ENCODE measurements at places on chromosomes 5 and 9.

GRCh38 chr5:176619203-176619568, 9.2 kb upstream of the GPRIN1 start:
- peak; percentile 70 for DNase-seq

DNA sequence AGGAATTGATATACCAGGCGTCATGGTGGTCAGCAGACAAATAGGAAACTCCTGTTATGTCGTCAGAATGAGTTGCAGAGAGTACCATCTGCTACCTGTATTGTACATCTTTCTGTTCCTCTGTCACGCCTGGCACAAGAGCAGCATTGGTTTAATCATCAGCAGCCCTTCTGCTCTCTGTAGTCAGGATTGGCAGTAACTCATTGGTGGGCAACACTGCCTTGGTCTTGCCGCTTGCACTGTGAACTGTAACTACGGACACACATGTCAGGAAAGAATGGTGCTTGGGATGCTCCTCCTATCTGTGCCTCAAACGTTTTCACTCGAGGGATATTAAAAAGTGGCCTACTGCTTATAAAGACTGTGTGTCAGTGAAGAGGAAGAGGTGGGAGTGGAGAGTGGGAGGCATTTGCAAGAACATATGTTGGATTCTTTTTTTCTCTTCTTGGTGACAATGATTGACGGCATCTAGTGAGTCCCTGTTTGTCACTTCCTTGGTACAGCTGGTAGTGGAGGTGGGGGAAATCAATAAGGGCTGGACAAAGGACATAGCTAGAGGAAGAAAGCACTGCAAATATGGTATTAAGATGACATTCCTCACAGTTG, 76.6 kb downstream of the F2RL2 start:
- DNase-seq: no peak

DNA sequence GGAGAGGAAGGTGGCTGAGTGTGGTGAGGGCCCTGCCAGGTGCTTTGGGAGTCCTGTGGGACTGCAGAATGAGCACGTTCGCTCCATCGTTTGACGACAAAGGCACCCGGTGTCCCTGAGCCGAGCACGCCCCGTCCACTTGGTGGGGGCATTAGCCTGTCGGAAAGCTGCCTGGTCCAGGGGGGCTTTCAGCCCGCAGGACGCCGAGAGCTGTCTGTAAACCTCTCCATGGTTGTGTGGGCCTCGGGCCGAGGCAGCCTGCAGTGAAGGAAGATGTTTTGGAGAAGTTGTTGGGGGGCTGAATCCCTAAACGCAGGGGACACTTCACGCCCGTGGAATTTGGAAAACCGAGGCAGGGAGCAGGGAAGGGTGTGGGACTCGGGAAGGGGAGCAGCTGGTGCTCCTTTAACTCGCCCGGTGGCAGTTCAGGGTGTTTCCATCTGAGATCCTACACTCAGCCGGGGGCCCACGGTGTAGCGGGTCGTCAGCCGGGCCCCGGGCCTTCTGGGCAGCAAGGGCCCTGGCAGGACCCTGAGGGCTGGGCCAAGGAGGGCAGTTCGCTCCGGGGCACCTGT, 53.8 kb downstream of the MRPL36 start:
- no peak for DNase-seq

GRCh38 chr9:122396614-122397148, 25.9 kb downstream of the PTGS1 start:
- DNase-seq: no peak

DNA sequence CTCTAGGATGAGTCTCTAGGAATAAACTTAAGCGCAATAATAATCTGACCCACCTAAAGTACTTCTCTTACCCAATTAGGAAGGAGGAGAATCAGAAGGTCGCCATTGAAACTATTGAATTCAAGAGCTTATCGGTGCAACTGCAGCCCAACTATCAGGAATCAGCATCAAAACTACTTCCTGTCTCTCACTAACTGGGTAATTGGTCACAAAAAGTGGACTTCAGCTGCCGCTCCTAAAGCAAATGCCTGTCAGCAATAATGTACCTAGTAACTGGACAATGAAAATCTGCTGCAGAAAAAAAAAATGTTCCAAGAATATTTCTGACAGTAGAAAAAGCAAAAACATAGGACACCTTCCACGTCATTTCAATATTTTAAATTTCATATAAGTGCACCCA, 3.3 kb downstream of the OR1L8 start:
- DNase-seq: no peak

DNA sequence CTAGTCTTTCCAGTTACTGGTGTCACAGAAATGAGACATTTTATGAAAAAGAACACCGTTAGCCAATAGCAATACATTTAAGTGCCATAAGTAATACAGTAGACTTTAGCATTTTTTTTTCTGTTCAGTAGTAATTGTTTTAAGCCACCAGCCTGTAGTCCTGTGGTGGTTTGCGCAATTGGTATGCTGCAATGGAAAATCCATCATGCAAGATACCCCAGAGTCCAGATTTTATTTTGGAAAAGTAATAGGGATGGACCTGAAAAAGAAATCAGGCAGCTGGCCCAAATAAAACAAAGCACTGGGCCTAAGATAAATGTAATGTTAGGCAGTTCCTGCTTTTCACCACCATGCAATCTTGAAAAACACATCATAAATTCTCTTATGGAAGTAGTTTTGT, 94.6 kb upstream of the RASGRF2 start:
- no peak for DNase-seq

- no peak for DNase-seq
Measured at GRCh38 chr9:20805766-20806165, 121.7 kb downstream of the FOCAD start.

DNA sequence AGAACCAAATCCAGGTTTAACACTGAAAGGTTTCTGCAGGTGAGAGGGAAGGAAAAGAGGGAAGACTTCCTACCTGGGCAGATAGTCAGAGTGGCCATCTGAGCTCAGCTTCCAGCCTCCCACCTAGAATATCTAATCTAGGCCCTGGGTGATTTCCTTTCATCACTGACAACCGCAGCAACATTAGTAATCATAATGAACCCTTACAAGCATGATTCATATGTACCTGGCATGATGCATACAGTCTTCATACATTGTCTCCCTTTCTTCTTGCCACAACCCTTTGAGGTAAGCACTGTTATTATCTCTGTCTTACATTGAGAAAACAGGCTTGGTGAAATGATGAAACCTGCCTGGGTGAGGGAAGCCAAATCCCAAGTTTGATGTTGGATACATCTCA, 13.5 kb downstream of the AFAP1L1 start:
- no peak for DNase-seq

GRCh38 chr5:57172466-57173318, 1.2 kb upstream of the GPBP1 start:
- DNase-seq: no peak

DNA sequence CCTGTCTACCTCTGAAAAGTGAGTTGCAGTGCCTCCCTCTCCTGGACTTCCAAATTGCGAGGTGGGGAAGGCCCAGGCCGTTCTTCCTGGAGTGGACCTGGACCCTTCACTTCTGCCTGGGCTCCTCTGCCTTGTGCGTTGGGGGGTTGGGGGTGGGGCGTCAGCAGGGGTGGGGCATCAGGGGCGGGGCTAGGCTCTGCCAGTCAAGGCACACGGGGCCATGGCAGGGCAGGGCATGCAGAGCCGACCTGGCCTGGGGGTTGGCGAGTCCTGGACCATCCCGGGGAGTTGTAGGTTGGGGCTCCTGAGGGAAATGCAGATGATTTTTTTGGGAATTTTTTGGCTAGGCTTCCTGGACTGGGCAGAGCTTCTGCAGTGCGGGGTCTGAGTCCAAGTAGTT, 87.1 kb downstream of the EHMT1 start:
- no peak for DNase-seq

GRCh38 chr9:133132174-133132573, 11.1 kb upstream of the RALGDS start:
- no peak for DNase-seq

- no peak for DNase-seq
Measured at GRCh38 chr9:16551692-16552091, 318.8 kb downstream of the BNC2 start.

GRCh38 chr5:82425591-82425990, 147.4 kb upstream of the RPS23 start:
- no peak for DNase-seq

GRCh38 chr5:172772112-172772906, 1.3 kb upstream of the DUSP1 start:
- DNase-seq: peak; percentile 75

DNA sequence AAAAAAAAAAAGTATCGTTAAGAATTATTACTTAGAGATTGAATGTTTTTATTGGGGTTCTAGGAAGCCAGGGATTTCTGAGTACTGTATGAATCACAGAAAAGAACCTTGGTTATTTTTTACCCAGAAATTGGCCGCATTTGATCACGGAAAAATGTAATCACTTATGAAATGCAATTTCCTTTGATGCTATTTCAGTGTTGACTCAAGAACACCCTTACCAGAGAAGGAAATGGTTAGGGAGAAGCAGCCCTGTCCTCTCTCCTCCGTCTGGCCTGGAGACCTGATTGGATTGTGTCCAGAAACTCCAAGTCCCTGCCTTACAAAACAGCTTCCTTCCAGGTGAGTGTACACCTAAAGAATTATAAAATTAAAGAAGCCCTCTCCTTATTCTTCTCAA, 116.7 kb downstream of the MED10 start:
- DNase-seq: no peak

DNA sequence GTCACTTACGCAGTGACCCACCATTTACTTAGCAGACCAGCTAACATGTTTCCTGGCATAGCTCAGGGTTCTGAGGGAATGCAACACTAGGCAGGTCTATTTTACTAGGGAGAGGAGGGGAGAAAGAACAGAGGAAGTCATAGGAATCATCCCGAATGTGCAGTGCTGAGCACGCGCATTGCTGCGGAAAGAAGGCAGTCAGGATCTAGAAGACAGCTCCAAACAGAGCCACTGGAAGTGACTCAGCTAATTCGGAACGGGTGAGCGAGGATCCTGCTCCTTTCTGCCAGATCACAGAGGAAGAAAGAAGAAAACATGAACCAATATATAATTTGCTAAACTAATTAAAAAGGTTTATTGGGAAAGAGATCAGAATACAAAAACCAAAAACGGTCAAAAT, 339.8 kb downstream of the EFNA5 start:
- DNase-seq: no peak

GRCh38 chr9:90893706-90894105, 92.1 kb downstream of the SYK start:
- DNase-seq: no peak

DNA sequence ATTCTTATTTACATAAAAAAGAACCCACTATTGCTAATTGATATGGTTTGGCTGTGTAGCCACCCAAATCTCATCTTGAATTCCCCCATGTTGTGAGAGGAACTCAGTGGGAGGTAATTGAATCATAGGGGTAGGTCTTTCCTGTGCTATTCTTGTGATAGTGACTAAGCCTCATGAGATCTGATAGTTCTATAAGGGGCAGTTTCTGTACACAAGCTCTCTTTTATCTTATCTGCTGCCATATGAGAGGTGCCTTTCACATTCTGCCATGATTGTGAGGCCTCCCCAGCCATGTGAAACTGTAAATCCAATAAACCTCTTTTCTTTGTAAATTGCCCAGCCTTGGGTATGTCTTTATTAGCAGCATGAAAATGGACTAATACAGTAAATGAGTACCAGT, 58.2 kb upstream of the PRR16 start:
- DNase-seq: no peak

DNA sequence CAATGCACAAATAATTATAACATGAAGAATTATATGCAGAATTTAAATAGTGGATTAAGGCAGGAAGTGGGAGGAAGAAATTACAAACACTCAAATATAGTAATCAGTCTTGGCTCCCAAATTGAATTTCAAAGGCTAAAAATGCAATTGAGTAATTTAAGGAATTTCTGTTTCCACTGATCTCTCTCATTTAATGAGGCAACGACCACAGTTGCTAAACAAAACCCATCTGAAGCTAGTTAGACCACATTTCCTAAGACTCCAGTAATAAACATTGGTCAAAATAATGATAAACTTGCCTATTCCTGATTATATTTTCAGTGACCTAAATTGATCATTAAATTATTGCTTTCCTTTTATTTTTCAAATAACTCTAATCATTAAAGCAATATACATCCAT, 174.3 kb upstream of the GRIN3A start:
- no peak for DNase-seq

DNA sequence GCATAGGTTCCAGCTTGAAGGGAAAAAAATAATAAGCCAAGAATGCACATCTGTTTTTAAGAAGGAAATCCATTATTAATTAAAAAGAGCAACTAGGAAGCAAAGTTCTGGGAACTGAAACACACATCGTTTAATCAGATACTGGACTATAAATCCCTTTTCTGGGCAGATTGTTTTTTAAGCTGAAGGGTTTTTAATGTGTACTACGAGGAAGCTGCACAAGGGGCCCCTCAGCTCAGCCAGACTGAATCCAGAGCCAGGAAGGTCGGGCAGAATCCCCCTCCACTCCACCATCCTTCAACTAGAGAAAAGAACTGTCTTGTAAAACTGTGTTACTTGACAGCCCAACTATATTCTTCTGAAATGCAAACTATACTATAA, 49.2 kb downstream of the ROR2 start:
- no peak for DNase-seq

GRCh38 chr5:132561601-132562000, 4.8 kb downstream of the RAD50 start:
- no peak for DNase-seq

- DNase-seq: no peak
Measured at GRCh38 chr5:134437847-134438581, 26.3 kb upstream of the CDKN2AIPNL start.

GRCh38 chr5:53481887-53482716, 1.7 kb downstream of the FST start:
- DNase-seq: peak; percentile 64

- no peak for DNase-seq
Measured at GRCh38 chr5:147234239-147234824, 494 bp upstream of the STK32A start.

GRCh38 chr9:78986446-78986845, 585.3 kb upstream of the TLE4 start:
- no peak for DNase-seq

- DNase-seq: no peak
Measured at GRCh38 chr9:121206516-121207370, 5.1 kb upstream of the RAB14 start.

DNA sequence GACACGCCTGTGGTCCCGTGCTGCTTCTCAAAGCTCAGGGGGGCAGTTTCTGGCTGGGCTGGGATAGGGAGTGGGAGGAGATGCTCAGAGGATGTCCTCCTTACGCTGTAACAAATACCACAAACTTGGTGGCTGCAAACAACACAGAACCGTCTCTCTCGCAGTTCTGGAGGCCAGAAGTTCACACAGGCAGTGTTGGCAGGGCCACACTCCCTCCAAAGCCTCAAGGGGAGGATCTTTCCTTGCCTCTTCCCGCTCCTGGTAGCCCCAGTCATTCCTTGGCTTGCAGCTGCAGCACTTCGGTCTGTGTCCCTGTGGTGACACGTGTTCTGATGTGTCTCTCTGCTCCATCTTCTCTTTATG, 10.4 kb upstream of the ORM1 start:
- DNase-seq: no peak

- DNase-seq: no peak
Measured at GRCh38 chr5:83167538-83167937, 90.2 kb downstream of the XRCC4 start.

DNA sequence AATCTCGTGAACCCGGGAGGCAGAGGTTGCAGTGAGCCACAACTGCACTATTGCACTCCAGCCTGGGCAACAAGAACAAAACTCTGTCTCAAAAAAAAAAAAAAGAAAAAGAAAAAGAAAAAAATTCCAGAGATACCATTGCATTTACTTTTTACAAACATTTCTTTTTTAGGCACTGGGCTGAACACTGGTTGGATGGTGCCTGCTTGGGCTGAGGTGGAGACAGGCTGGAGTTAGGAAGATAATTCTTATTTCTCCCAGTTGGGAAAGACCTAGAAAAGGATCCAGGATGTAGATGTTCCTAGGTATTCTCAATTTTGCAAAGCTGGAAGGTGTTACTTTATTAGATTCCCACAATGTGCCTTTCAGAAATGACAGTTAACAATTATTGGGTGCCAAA, 49.9 kb upstream of the JMY start:
- no peak for DNase-seq

Measured in activated T-helper 2 cell treated with anti-CD3 and anti-CD28 coated beads, Interferon-gamma antibody, Interleukin-2, Interleukin-4, amounts not matched to agents 10 μg/mL and 5 μg/mL and 100 μg/mL, durations not matched to agents 14 hours and 24 hours and 36 hours (primary cell).